T-cell (primary cell): ENCODE measurements at places on chromosomes 5 and 9.

DNA sequence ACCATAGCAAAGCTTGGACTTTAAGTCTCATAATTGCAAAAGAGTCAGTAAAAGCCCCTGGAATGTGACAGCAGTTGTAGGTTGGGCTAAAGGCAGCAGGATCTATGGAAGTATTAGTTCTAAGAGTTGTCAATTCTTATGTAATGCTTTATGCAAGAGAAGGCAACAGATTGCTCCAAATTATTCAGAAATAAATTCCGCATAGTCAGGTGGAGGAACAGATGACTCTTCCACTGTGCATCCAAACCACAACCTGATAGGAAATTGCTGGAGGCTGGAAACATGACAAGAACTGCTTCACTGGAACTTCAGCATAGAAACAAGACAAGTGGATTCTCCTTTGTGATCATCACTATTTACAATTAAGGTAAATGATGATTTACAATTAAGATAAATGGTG, 101.0 kb downstream of the STARD4 start:
- no peak for DNase-seq

DNA sequence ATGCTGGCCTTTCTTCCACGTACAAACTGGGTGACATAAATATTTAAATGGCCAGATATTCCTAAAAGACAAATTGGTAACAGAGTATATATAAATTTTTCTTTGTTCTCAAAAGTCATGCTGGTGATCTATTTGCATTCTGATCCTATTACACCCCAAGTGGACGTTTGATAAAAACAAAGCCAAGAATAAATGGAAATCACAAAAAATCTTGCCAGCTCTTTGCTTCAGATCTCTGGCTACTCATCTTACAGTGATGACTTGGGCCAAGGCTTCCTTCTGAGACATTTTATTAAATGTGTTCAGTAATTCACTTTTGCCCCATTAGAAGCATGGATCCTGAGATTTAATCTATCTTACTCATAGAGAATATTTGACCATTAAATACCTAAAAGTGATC, 444.3 kb upstream of the PIK3R1 start:
- no peak for DNase-seq

DNA sequence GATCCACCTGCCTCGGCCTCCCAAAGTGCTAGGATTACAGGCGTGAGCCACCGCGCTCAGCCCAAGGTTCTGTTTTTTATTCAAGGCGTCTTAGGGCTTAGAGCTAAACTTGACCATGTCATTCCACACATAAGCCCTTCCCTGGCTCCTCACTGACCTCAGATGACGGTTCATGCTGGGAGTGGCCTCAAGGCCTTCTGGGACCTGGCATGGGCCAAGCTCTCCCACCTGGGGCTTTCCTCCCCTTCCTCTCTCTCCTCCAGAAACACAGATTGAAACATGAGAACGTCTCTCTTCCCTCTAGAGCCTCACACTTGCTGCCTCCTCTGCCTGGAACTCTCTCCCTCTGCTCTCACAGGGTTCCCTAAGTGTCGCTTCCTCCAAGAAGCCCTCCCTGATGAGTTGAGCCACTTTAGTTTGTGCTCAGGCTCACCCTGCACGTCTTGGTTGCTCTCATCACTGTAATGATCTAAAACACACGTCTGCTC, 155.6 kb upstream of the IER5L start:
- DNase-seq: no peak

DNA sequence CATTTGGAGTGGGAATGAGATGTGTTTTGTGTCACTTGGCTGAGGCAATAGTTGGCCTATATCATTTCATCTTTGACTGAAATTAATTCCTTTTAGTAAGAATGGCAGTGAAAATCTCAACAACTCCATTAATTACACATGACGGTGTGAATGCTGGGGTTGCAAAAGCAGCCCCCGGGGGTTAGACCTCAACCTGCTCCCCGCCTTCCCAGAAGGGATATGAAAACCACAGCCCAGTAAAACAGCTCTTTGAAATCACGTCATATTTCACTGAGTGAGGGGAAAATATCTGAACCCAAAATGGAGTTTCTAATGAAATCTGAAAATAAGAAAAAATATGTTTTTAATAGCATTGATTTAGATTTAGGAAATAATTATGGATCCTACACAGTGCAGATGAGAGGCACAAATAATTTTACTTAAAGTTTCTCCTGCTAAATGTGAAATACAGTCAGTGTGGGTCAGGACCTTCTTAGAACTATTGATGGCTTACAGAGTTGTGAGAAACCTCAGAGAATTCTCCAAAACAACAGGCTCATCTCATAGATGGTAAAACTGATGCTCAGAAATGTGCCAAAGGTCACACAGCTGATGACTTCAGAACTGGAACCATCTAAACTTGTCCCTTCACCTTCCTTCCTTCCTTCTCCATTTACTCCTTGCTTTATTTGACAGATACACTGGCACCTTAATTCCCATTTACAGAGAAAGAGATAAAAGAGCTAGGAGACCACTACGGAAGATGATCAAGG, 96.5 kb downstream of the SPOCK1 start:
- DNase-seq: no peak

DNA sequence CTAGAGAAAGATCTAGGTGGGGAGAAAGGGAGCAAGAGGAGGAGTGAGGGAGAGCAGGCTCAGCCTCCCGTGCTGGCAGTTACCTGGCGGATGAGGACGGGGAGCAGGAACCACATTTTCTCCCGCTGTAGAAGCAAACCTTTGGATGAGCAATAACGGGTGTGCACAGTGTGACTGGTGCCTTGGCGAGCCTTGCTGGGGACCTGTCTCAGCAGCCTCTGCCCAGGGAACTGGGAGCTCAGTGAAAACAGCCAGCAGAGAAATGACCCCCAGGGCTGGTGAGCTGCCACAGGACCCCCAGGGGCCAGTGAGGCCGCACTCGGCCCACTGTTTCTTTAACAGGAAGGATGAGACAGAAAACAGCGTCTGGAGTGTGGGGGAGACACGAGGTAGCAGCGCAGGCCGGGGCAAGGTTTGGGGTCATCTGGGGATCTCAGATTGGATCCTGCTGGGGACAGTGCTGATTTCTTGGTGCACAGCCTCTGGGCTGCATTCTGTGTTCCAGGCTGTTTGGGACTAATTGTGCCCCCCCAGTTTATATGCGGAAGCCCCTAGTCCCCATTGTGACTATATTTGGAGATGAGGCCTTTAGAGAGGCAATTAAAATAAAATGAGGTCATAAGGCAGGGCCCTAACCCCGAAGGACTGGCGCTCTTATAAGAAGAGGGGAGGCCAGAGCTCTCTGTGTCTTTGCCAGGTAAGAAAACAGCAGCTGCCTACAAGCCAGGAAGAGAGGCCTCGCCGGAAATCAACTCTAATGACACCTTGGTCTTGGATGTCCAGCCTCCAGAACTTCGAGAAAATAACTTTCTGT, 118.8 kb upstream of the PHYKPL start:
- no peak for DNase-seq

DNA sequence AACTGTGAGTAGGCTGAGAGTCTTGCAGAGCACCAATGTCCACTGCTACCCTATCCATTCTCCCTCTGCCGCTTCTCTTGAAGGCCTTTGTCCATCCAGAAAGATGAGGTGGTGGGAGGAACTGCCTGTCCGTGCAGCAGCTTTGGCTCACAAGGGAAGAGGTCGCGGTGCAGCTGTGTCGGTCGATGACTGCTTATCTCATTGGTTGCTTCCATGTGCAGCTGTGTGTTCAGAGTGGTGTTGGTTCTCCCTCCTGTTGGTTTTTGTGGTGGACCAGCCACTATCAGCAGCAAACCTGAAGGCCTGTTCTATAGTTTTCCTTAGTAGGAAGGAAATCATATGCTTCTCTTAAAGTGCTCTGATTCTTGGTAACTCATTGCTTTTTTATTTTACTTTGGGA, 40.7 kb downstream of the SPTAN1 start:
- DNase-seq: no peak

DNA sequence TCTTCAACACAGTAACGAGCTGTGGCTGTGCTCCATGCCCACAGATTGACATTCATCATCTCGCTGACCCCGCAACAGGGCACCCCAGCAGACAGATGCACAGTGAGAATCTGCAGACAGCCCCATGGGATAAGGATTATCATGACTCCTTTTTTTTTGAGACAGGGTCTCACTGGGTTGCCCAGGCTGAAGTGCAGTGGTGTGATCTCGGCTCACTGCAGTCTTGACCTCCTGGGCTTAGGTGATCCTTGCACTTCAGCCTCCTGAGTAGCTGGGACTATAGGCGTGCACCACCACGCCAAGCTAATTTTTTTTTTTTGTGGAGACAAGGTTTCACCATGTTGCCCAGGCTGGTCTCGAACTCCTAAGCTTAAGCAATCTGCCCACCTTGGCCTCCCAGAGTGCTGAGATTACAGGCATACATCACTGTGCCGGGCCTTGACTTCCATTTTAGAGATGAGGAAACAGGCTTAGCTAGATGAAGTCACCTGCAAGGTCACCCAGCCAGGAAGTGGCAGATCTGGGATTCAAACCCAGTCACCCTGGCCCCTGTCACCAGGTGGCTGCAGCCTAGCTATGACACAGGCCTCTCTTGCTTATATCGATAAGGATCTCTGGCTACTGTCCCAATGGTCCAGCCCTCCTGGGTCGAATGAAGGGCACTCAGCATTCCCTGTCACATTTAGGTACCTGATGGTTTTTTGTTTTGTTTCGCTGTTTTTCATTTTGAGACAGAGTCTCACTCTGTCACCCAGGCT, 5.1 kb downstream of the AIF1L start:
- DNase-seq: no peak

DNA sequence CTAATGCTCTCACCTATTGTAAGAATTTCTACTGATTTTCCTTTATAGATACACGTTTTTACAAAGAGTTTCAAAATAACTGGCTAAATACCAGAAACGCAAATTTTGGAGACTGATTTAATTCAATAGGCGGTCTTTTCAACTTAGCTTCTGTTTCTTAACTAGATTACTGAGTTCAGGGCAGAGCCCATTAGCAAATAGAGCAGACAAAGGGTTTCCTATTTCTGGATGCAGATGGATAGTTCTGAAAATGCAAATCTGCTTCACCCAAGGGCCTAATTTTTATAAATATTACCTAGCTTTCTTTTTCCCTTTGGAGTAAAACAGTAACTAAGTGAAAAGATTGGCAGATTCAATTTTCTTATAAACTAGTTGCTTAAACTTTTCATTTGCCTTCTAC, 13.6 kb upstream of the KIAA1958 start:
- no peak for DNase-seq

DNA sequence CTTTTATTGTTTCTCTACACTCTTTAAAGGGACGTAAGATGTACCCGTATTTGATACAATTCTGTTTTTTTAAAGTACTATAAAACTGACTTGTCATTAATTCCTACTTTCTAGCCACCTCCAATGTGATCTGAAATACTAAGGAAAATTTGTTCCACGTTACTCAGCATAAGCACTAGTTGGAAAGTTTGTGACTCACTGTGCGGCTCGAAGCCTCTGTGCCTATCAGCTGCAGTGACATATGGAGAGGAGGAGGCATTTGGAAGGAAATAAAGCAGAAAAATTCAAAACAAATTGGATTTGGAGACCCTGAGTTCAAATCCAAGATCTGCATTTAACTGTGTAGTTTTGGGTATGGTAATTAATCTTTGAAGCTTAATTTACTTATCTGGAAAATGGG, 339.3 kb downstream of the BRINP1 start:
- DNase-seq: no peak

DNA sequence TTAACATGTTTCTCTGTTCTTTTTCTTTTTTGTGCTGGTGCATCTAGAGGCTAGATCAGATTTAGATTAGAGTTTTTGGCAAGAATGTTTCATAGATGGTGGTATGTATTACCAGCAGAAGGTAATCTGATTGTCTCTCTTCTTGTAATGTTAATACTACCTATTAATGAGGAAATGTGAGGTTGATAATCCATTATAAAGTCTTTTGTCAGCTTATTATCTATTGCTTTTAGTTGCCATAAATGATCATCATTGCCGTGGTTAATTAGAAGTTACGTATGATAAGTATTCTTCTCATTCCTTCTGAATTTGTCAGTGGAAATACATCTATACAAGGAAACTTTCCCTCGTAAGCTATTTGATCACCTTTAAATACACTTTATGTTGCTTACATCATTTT, 135.0 kb downstream of the PAM start:
- no peak for DNase-seq

DNA sequence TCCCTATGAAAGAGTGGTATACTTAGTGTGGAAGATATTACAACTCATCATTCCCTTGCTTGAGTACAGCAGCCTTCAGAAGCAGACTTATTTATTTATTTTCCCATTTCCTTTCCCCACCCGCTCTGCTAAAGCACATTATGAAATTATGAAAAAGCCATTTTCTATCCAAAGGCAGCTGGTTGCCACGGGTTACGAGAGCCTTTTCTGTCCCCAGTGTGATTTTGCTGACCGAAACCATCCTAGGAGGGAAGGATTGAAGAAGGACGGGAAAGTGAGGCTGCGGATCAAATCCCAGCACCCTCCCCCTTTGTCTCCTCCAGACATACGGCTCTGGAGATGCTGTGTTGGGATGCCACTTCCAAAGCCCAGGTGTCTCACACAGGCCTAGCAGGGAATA, 246.9 kb downstream of the TLR4 start:
- DNase-seq: no peak

GRCh38 chr5:149216496-149216895, 55.2 kb upstream of the AFAP1L1 start:
- no peak for DNase-seq

GRCh38 chr9:93467462-93467861, 14.1 kb upstream of the FAM120AOS start:
- no peak for DNase-seq

GRCh38 chr5:142151436-142152383, 43.1 kb downstream of the NDFIP1 start:
- DNase-seq: peak; percentile 57

GRCh38 chr9:96014078-96014477, 138.6 kb downstream of the ERCC6L2 start:
- peak; percentile 53 for DNase-seq

- DNase-seq: no peak
Observed at GRCh38 chr9:97848215-97848479, 4.9 kb upstream of the FOXE1 start.

DNA sequence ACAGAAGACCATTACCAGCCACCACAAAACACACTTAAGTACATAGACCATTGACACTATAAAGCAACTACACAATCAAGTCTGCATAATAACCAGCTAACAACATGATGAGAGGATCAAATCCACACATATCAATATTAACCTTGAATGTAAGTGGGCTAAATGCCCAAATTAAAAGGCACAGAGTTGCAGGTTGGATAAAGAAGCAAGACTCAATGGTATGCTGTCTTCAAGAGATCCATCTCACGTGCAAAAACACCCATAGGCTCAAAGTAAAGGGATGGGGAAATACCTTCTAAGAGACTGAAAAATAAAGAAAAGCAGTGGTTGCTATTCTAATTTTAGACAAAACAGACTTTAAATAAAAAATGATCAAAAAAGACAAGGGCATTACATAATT, 113.6 kb upstream of the CD180 start:
- no peak for DNase-seq

- DNase-seq: no peak
Observed at GRCh38 chr9:10146517-10147331, 466.1 kb downstream of the PTPRD start.

- no peak for DNase-seq
Observed at GRCh38 chr5:136106351-136107031, 26.2 kb upstream of the SMAD5 start.

- no peak for DNase-seq
Observed at GRCh38 chr9:93033531-93033930, 25.0 kb upstream of the SUSD3 start.
